Activated naive CD4-positive, alpha-beta T cell treated with anti-CD3 and anti-CD28 coated beads, Interleukin-2, amount 50 U/mL, for 72 hours (primary cell): ENCODE measurements at places on chromosomes 7 and 10.

DNA sequence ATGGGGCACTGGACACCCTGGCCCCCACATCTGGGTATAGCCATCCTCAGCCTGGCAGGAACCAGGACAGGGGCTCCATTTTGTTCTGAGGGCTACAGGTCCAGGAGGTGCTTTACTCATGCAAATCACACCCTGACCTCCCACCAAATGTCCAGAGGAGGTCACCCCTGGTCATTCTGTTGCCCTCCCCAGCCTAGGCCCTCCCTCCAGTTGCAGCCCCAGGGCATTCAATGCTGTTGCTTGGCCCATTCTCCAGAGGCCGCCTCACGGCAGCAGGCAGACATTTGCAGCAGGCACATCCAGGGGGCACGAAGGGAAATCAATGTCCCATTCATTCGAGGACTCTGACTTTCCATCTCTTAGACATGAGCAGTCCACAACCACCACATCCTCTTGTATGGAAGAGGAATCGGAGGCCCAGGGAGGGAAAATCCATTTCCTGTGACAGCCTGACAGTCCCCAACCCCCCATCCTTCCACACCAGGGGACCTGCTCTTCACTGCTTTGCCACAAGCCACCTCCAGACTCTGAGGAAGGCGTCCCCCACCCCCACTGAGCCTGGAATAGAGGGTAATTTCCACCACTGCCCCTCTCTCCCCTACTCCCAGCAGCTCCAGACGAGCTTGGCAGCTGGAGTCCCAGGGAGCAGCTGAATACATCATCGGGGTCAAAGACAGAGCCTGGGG, 76.2 kb upstream of the UNC5B start:
- DNase-seq: no peak

- DNase-seq: no peak
Measured at GRCh38 chr10:13991353-13991752, 339.4 kb downstream of the FRMD4A start.

DNA sequence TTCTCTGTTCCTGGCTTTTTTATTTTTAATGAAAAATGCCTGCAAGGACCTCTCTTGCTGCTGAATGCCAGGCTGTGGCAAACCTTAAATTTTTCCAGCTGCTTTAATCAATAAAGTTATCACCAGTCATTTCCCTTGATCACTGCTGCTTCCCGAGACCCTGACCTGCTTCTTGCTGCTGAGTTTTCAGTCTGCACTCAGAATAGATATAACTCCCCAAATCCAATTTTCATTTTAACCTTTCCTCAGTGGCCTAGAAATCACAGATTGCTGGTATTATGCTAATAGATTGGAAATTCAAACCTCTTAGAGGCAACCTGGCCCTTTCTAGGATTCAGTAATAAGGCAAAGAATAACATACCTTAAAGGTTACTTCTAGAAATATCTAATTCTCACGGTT, 43.7 kb downstream of the LHPP start:
- DNase-seq: no peak

- peak; percentile 18 for DNase-seq
Measured at GRCh38 chr10:24707445-24707844, 16.2 kb downstream of the ARHGAP21 start.

- no peak for DNase-seq
Measured at GRCh38 chr7:114823290-114823689, 98.6 kb upstream of the MDFIC start.

- DNase-seq: no peak
Measured at GRCh38 chr7:95476904-95477594, 8.7 kb upstream of the ASB4 start.

GRCh38 chr10:31959461-31960173, 31.0 kb upstream of the ARHGAP12 start:
- DNase-seq: no peak

DNA sequence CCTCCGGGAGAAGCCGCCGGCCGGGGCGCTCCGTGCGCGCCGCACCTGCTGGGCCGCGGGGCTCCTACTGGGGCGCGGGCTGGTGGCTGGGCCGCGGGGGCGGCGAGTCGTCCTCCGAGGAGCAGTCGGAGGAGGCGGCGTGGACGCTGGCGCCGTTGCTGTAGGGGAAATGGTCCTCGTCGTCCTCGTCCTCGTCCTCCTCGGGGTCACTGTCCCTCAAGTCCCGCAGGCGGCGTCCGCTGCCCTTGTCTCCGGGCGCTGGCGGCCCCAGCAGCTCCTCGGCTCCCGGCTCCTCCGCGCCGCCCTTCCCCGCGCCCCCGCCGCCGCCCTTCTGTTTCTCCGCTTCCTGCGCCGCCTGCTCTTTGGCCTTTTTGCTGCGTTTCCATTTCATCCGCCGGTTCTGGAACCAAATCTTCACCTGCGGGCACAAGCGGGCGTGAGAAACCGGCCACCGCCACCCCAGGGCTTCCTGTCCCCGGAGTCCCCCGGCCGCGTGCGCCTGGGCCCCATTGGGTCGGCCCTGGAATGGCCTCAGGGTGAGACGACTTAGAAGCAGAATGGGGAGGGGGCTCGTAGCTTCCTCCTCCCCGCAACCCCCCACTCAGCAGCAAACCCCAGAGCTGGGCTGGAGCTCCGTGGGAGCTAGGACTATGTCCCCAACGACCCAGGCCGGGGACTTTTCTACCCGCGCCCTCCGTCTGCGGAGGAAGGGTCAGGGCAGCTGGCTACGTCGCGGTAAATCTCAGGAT, 4.8 kb downstream of the MNX1 start:
- DNase-seq: peak; percentile 35

- DNase-seq: no peak
Measured at GRCh38 chr10:130493446-130494145, 357.4 kb downstream of the GLRX3 start.

DNA sequence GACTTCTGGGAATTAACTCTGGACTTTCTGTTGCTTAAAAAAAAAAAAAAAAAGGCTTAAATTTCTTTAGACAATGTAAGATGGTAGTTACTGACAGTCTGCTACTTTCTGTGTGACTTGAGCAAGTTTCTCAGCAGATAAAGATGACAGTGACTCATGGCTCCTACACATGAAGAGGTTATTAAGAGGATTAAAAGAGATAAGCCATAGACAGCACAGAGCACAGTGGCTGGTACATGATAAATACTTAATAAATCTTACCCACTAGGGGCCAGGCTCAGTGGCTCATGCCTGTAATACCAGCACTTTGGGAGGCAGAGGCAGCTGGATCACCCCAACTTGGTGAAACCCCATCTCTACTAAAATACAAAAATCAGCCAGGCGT, 174.8 kb downstream of the JAZF1 start:
- no peak for DNase-seq

- DNase-seq: no peak
Measured at GRCh38 chr10:86954681-86955500, 2.5 kb downstream of the MMRN2 start.

DNA sequence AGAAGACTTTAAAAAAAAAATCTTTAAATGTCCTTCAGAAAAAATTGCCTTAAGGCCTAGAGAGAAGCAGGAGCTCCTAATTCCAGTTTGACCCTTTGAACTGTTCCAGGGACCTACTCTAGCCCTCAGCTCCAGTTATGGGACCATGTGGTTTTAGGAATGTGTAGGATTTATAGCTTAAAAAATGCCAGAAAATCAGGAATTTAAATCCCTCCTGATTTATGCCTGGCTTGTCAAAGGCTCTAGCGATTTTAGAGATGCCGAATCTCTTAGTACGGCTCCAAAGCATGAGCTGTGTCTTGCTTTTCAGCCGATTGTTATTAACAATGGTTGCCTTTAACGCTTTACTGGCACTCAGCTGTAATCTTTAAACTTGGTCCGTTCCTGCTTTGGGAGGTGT, 130.6 kb upstream of the NPVF start:
- no peak for DNase-seq

DNA sequence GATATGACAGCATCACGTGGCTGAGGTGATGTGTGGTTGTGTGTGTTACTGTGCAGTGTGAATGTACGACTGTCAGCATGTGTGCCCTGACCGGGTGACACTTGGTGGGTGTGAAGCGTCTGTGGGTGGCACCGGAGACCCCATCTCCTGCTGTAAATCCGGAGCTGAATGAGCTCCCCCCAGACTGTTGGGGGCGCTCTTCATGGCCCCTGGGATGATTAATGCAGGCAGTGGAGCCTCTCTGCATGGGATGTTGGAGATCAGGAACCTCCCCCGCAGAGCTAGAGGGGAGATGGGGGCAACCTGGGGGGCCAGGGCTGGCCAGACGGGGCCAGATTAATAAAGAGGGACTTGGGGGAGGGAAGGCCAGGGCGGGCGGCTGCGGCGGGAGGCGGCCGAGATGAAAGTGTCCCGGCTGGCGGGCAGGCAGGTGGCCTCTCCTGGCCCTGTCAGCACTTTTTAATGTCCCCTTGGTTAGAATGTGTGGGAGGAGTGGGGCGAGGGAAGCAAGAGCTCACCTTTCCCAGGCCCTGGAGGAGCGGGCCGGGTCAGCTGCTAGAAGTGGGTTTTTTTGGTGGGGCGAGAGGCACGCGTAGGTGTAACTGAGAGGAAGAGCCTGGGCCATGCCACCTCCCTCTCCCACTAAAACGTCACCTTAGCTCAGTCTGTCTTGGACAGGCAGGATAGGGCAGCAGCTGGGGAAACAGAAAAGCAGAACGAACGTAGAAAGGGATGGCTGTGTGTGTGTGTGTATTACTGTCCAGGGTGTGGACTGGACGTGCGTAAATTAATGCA, 34.1 kb downstream of the HIF1AN start:
- no peak for DNase-seq

DNA sequence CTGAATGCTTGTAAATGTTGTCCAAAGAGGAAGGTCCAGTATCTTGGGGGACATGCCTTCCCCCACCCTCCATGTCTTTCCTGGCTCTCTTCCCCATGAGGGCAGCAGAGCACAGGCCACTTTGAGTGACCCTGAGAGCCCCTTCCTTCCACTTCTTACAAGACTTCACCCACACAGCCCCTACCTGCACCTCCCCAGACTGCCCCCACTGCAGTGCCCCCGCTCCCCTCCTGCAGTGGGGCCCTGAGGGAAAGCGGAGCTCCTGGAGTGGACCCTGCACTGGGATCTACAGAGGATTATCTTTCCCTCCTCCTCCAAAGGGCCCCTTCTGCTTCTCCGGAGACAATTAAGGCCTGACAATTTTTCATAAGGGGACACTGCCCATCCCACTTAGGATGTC, 326.8 kb downstream of the TCERG1L start:
- DNase-seq: no peak

DNA sequence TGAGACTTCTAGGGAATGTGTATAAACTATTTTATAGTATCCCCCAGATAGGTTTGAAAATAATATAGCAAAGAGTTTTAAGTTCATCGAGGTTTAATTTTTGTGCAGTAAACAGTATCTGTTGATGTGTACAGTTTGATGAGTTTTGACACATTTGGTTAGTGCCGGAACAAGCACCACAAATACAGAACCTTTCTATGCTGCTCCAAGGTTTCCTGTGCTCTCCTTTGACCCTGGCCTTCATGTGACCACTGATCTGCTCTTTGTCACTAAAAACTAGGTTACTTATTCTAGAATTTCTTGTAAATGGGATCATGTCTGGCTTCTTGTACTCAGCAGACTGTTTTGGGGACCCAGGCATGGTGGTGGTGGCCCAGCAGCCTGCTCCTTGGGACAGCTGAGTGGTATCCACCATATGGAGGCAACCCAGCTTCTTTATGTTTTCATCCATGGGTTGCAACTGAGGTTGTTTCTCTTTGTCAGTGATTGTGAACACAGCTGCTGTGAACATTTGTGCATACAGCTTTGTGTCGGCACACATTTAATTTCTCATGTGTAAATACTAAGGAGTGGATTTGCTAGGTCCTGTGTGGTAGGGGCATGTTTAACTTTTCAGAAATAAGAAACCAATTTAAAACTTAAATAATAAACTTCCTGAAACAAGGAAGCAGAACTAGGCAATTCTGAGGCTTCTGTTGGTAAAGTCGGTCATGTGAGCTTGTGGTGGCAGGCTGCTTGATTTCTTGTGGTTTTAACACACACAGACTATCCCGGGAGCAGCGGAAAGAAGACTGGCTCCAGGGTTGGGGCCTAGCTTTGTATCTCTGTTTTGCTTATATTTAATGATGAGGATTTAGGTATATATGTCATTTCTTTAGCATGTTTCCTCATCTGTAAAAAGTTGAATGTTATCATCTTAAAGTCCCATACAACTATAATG, 219.4 kb downstream of the ABCA13 start:
- no peak for DNase-seq

GRCh38 chr10:18216482-18216881, 76.3 kb downstream of the CACNB2 start:
- DNase-seq: no peak

DNA sequence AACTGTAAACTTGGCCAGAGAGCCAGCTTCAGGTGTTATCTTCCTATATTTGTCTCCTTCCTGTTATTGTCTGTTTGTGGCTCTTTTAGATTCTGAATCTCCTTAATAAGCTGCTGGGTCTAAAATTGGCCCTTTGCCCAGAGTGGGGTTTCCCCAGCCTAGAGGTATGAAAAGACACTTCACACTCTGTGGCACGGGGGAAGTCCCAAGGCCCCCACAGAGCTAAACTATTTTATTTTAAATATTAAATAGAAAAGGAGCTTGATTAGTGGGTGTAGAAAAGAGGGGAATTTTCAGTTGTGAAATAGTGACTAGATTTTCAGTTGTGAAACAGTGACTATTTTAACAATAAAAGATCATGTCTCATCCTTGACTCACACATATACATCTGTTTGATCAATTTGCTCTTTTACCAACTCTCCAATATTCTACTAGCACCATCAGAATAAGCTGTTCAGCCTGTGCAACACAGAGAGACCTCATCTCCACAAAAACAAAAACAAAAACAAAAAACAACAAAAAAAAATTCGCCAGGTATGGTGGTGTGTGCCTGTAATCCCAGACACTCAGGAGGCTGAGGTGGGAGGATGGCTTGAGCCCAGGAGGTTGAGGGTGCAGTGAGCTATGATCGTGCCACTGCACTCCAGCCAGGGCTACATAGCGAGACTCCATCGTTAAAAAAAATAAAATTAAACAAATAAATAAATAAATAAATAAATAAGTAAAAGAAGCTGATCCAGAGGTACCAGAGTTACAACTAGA, 24.9 kb upstream of the ADO start:
- peak; percentile 75 for DNase-seq

GRCh38 chr7:32901629-32902028, 10.1 kb upstream of the KBTBD2 start:
- no peak for DNase-seq

- no peak for DNase-seq
Measured at GRCh38 chr7:21352540-21353387, 75.1 kb upstream of the SP4 start.

DNA sequence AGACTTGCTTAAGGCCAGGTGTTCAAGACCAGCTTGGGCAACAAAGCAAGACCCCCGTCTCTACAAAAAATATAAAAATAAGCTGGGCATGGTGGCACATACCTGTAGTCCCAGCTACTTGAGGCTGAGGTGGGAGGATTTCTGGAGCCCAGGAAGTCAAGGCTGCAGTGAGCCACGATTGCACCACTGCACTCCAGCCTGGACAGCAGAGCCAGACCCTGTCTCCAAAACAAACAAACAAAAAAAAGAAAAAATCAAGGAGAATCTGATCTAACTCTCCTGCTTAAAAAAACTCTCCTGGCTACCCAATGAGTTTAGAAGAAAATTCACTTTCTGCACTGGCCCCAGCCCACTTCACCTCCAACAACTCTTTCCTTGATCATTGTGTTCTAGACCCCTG, 1.9 kb upstream of the KPNA7 start:
- no peak for DNase-seq

- DNase-seq: no peak
Measured at GRCh38 chr10:114957122-114957521, 19.1 kb downstream of the TRUB1 start.

- peak; percentile 50 for DNase-seq
Measured at GRCh38 chr10:31759124-31759798, 169.4 kb downstream of the ARHGAP12 start.
